ENCODE measurements at places on chromosomes 5 and 9.

DNA sequence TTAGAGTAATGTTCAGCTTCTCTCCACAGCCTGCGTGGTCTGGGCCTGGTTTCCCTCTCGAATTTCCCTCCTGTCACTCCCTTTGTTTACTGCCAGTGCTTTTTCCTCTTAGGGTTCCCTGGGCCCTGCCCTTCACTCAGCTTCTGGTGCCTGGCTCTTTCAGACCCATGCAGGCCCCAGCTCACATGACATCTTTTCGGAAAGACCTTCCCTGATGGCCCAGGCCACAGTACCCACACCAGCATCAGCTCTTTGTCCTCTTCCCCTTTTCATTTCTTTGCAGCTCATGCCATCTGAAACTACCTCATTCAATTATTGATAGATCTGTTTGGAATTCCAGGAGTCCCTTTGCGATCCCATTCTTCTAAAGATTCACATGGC is 68.1 kb upstream of the ABL1 start:
- no peak for DNase-seq

DNA sequence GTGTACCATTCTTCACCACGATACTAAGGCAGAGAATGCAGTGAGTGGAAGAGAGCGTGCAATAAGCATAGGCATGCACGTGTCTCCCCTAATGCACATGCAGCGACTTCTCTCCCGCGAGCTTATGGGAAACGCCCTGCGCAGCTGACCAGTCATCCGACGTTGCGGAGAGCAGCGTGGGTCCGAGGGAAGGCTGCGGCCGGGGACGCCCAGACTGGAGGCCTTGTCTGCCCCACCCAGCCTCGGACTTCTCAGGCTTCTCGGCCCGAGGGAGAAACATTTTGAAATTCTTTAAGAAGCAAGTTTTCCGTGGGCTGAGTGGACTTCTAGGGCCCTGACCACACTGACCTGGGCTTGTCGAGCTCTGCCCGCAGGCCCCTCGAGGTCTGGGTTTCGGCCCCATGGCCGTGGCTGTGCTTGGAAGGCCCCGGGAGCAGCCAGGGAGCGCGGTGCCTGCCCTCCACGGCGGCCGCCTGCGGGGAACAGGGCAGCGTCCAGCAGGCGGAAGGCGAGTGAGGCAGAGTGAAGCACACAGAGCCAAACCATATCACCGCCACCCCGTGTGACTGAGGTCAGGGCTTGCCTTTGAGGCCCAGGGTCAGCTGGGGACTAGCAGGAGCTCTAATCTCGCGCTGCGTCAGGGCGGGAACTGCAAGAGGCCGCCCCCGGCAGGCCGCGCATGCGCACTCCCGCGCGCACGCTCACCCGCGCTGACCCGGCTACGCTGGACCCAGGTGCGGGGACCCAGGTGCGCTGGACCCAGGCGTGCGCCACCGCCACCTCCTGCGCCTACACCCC is 60.0 kb upstream of the IRX1 start:
- no peak for DNase-seq

DNA sequence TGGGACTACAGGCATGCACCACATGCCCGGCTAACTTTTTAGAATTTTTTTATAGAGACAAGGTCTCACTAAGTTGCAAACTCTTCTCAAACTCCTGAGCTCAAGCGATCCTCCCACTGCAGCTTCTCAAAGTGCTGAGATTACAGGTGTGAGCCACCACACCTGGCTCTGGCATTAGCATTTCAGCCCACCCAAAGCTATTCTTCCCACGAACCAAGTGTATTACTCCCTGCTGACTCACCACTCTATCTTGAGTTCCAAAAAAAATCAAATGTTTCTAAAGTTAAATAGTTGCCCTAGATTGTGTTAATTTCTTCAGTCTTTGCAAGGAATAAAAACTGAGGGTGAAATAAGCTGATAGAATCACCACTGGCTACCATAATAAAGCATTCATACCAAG is 205.5 kb downstream of the ARRDC3 start:
- no peak for DNase-seq

DNA sequence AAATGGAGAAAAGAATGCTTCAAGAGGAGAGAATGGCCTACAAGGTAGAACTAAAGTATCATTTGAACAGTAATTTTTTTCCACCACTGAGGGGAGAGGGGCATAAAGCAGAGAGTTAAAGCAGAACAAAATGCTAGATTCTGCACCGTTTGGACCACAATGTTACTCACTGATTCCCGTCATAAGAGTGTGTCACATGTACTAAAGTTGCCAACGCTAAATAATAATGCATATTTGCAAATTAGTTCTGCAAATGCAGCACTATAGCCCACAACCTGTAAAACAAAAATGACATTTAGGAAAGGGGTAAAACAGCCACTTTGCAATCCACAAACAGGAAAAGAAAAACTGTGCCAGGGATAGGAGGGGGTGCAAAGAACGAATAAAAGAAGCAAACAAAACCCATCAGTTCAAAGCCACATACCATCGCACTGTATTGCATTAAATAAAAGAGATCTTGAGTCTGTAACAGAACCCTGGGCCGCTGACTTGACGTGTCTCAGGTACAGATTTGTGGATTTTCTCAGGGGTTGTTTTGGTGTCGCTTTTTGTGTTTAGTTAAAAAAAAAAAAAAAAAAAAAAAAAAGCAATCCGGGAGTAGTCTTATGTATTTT is 7.7 kb upstream of the NFIB start:
- no peak for DNase-seq

GRCh38 chr5:173598686-173599085 is 17.8 kb downstream of the BOD1 start:
- no peak for DNase-seq

GRCh38 chr9:114559830-114560513 is 27.6 kb upstream of the ATP6V1G1 start:
- DNase-seq: no peak

DNA sequence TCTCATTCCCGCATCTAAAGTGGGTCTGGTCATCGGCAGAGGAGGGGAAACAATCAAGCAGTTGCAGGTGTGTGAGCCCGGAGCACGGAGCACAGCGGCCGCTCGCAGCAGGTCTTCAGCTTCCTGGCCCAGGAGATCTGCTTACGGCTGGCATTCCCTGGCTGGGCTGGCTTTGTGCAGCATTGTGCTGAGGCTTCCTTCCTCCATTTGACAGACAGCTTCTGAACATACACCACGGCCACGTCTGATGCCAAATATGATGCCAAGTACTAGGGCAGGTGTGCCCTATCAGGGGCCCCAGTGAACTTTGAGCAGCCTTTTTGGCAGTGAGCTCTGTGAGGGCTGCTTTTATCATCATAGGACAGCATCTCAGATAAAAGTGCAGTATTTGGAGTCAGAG is 37.1 kb downstream of the FUBP3 start:
- no peak for DNase-seq

GRCh38 chr9:86176468-86176867 is 77.1 kb upstream of the GOLM1 start:
- DNase-seq: no peak

GRCh38 chr5:84729326-84729725 is 344.6 kb upstream of the EDIL3 start:
- DNase-seq: no peak

DNA sequence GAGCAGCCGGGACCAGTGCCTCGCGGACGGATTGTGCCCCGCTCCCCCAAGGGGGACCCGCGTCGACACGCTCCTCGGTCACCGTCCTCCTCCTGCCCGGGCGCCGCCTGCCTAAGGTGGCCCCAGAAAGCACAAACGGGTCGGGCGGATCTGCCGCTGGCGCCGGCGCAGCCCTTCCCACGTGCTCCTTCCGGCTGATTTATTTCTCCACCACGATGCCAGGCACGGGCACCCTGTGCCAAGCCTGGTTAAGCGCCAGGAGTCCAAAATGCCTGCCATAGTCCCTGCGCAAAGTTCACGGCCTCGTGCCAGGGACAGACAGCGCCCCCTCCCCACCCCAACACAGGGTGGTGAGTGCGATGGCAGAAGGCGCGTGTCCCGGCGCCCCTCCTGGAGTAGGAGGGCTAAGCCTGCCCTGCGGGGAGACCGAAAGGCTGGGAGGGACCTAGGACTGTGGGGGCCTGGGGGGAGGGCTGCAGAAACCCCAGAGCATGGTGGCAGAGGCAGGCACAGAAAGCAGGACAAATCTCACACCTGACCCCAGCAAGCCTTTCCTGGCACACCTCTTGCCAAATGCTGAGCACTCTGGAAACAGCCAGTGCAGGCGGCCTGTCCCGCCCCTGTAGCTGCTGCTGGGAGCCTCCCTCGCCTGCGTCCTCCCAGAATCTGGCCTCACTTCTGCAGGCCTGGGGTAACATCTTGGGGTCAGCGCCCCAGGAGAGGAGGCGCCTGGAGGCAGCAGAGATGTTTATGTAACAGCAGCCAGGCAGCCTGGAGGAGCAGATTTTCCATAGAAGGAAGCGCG is 1.1 kb upstream of the NOTCH1 start:
- DNase-seq: no peak

- no peak for DNase-seq
These were observed 242.1 kb upstream of the ZNF462 start for GRCh38 chr9:106620866-106621265.

- DNase-seq: no peak
These were observed 969.6 kb upstream of the DMAC1 start for GRCh38 chr9:8769153-8769552.

DNA sequence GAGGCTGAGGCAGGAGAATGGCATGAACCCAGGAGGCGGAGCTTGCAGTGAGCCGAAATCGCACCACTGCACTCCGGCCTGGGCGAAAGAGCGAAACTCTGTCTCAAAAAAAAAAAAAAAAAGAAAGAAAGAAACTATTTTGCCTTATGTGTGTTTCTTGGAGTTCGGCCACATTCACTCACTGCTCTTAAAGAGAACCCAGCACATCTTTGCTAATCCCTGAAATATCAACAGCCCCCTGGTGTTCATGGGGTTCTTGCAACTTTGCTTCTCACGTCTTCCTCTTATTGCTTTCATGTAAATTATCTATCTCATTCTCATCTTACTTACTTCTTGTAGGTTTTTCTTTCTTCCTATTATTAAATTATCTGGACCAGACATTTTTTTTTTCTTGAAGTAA is 126.3 kb upstream of the ASTN2 start:
- DNase-seq: no peak

DNA sequence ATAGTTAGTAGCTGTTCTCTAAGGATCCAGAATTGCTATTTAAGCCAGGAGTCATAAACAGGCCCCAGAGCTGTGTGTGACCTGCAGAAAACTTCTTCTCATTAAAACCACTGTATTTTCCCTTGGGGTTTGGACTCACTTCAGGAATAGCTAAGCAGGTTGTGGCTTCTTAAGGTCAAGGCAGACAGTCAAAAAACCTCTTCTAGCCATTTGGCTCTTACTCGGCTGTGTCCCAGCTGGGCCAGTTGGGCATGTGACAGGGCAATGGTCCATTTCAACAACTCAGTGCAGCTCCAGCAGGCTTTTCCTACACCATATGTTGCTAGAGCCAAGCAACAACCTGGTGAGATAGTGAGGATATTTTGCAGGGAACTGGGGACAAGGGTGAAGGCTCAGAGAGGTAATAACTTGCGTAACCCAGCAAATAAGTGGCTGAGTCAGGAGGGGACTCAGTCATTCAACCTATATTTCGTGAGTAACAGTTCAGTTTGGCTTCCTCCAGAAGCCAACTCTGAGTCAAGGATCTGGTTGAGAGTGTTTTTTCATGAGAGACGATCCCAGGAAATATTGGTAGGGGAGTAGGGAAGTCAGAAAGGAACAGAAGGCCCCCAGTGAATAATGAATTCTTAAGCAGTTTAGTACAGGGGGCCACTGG is 115.4 kb upstream of the PPP2R2B start:
- no peak for DNase-seq
